Nephron progenitor cell (in vitro differentiated cells): ENCODE measurements at places on chromosomes 13 and 19.

DNA sequence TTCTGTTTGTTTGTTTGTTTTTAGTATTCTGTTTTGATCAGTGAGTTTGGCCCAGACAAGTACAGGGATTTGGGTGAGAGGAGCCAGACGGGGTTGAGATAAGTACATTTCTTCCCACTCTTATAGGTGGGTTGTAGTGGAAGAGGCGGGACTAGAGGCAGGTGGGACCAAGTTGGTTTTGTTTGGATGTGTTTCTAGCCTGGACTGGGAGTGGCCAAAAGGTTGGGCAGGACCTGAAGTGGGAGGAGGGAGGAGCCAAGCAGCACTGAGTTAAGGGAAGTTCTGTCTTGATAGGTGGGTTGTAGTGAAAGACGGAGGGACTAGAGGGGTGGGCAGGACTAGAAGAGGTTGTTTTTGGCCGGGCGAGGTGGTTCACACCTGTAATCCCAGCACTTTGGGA is 9.0 kb downstream of the DNASE2 start:
- peaks cover 15% of the 10 kb centered on the region for H3K27me3 ChIP-seq
- H3K27ac ChIP-seq: no peak overlapping the region
- H3K4me3 ChIP-seq: no peak overlapping the region
- DNase-seq: no peak
- peaks cover 40% of the 10 kb centered on the region for H3K36me3 ChIP-seq
- peaks cover under 1% of the 10 kb centered on the region for H3K4me1 ChIP-seq

DNA sequence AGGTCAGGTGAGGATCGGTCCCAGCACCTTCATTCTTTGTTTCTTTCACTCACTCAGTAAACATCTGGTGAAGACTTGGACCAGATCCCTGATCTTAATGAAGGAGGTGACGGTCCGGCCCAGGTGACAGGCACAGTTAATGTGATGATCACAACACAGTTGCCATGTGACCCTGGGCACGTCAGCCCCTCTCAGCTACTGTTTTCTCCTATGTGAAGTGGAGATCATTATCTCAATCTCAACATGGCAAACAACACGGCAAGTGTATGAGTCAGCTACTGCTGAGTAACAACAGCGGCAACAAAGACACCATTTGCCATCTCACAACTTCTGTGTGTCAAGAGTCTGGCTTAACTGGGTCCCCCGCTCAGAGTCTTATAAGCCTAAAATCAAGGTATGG is 74.6 kb downstream of the GNG7 start:
- no peak overlapping the region for H3K4me3 ChIP-seq
- peaks cover 33% of the 10 kb centered on the region for H3K4me1 ChIP-seq
- H3K27me3 ChIP-seq: peaks cover 23% of the 10 kb centered on the region
- DNase-seq: no peak

DNA sequence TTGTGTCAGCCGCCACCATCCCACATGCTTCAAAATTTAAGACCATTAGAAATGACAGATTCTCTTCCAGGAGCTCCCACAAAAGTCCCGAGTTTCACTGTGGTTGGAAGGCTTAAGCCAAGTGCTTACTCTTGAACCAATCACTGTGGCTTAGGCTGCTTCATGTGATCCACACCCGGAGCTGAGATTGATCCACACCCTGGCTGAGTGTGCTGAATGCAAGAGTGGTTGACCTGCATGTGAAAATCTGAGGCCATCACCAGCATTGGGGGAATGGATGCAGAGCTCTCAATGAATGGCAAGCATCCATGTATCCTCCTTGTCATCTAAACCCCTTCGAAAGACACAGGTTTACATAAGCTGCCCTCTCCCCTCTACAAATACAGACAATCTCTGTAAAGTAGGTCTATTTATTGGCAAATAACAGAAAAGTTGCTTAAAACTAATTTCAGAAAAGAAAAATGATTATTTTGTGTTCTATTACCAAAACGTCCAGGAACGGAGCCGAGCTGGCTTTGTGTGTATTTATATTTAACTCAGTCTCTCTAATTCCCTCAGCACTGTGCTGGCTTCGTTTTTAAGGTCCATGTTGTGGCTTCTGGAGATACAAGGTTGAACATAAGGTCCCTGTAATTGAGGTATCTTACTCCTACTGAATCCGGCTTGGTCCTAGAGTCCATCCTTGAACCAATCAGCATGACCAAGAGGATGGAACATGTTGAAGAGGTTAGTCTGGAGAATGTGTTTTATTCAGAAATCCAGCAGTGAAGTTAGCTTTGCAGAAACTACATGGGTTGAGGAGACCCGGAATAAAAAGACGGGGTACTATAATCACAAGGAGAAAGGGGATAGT is 332.4 kb downstream of the LIG4 start:
- DNase-seq: no peak
- H3K4me1 ChIP-seq: no peaks in the 10 kb centered on the region
- no peak overlapping the region for H3K4me3 ChIP-seq
- peaks cover 11% of the 10 kb centered on the region for H3K27me3 ChIP-seq
- H3K36me3 ChIP-seq: no peaks in the 10 kb centered on the region

DNA sequence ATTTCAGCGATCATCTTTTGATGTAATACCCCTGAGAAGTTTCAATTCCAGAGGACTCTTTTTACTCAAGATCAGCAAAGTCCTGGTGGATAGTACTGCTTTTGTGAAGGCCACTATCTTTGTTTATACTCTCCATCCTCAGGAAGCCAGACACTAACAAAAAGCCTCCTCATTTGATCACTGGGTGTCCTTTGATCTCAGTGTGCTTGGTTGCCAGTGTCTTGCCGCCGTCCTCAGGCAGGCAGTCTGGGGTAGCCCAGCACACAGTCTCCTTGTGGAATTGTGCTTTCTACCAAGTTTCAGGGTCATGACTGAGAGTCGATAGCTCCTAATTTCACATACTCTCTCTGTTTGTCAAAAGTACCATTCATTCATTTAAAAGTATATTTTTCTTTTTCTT is 762.2 kb downstream of the EFNB2 start:
- peaks cover 5% of the 10 kb centered on the region for H3K27me3 ChIP-seq
- peak; percentile 9 for DNase-seq
- H3K27ac ChIP-seq: peak overlapping the region; percentile 73
- peaks cover 24% of the 10 kb centered on the region for H3K4me1 ChIP-seq
- H3K36me3 ChIP-seq: no peaks in the 10 kb centered on the region

- peaks cover 36% of the 10 kb centered on the region for H3K27me3 ChIP-seq
- no peak overlapping the region for H3K4me3 ChIP-seq
- no peaks in the 10 kb centered on the region for H3K36me3 ChIP-seq
Measured at GRCh38 chr19:51128227-51128626, 3.5 kb downstream of the SIGLEC9 start.
